T follicular helper cell (primary cell): ENCODE measurements at places on chromosomes 11 and 22.

DNA sequence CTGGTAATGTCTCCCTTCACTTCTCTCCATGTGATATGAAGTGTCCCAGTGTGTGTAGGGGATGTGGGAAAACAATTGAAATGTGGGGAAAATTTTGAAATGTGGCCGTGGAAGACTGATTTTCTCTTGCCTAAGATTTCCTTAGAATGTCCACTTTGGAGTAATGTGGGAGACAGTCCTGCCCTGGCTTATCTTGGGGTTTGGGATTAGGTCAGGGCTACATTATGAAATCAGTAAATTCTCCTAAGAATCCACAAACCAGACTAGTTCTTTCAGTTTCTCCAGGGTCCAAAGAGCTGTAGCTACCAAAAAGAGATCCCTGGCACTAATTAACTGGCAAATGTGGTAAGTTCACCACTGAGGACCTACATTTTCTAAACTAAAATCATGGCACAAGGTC lies 22.8 kb downstream of the YPEL4 start:
- no peak for DNase-seq

GRCh38 chr11:131498631-131499160 lies 128.3 kb downstream of the NTM start:
- DNase-seq, result no peak

GRCh38 chr11:17354601-17354991 lies 3.0 kb downstream of the NCR3LG1 start:
- DNase-seq, result peak; percentile 38

- DNase-seq, result no peak
These were observed 96.4 kb downstream of the PHF21B start for GRCh38 chr22:44913198-44913983.

DNA sequence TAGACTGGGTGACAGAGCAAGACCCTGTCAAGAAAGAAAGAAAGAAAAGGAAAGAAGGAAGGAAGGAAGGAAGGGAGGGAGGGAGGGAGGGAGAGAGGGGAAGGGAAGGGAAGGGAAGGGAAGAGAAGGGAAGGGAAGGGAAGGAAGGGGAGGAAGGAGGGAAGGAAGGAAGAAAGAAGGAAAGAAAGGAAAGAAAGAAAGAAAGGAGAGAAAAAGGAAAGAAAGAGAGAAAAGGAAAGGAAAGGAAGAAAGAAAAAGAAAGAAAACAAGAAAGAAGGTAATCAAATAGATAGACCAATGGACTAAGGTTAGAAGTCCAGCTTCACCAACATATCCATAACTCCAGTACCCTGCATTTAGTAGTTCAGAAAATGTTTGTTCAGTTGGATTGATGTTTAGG lies 18.2 kb upstream of the EMSY start:
- DNase-seq, result no peak

GRCh38 chr11:3213659-3214419 lies 4.8 kb downstream of the MRGPRG start:
- no peak for DNase-seq

DNA sequence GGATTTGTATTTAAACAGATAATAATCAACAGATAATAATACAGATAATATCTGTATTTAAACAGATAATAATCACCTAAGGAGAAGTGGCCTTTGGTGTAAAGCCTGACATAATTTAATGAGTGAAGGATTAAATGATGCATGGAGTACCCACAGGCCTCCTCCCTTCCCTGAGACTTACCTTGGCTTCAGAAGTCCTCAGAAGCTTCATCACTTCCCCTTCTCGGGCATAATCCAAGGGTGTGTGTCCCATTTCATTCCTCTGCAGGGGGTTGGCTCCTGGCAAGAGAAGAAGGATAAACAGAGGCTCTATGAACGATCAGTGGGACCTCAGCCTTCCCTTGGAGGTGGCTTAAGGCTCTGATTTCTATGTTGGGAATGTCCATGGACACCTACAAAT lies 85.5 kb upstream of the PHOX2A start:
- no peak for DNase-seq

DNA sequence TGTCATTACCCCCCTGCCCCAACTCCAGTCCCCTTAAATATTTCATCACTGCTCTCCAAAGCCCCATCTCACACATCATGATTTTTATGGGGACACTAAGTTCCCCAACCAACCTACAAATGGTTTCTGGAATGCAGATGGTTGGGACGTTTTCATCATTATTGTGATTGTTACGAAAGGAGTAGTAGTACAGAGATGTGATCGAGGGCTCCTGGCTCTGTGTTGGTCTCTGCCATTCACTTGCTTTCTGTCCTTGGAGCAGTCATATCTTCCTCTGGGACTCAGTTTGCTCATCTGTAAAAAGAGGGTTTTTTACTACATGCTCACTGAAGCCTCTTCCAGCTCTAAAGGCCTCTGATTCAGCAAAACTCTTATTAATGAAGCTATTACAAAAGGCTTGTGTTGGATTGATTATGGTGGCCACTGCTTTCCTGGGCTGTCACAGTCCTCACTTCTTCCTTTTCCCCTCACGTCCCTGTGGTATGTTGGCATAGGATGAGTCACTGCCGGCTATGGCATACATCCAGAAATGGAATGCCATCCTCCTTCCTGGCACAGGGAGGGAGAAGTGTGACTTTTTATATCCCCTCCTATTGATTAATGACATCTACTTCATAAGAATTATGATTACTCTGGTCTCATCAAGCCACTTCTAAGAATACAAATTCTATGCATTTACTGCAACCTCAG lies 593.7 kb downstream of the METTL15 start:
- no peak for DNase-seq

DNA sequence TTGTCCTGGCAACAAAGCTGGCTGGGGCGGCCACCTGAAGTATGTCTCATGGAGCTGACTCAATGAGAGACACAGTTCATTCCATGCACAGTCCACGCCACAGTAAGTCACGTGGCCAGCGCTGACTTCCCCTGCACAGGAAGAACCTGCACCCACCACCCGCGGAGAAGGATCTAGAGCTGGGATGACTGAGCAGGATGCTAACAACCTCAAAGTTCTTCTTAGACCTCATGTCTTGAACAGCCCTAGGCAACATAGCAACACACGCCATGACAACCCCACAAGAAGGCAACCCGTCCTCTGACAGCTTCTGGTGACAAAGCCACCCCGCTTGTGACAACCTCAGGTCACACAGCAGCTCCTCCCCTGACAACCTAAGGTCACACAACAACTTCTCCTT lies 76.9 kb upstream of the B3GAT1 start:
- DNase-seq, result no peak

DNA sequence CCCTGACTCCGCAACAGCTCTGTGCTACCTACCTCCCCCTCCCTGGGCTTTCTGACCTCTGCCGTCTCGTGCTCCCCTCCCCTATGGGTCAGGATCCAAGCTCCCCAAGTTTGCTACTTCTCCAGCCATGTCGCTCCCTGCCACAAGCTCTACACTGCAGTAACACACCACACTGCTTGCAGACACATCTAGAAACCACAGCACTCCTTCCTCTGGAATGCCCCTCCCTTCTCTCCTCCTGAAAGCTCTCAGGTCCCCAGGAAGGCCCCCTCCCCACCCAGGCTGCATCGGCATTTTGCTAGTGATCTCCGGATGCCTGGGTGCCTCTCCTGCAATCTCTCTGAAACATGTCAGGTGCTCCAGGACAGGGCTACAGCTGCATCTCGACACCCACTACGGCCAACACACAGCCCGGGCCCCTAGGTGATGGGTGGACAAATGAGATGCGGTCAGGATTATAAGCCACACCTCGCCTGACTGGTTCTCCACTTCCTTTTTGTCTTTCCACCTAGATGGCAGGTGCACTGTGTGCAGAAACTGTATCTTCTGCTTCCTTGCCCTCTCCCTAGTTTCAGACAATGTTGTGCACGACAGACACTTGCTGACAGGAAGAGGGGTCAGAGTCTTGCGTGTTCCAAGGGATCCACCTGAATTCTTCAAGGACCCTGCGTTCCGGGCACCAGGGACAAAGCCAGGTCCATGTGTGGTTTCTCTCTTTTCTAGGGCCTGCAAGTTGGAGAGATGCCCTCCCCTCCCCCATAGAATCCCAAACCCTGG lies 22.9 kb downstream of the RPUSD4 start:
- DNase-seq, result no peak

GRCh38 chr11:90100431-90100830 lies 14.7 kb downstream of the UBTFL1 start:
- no peak for DNase-seq

- no peak for DNase-seq
These were observed 66.9 kb downstream of the GAB2 start for GRCh38 chr11:78350646-78351165.

GRCh38 chr22:27283714-27284113 lies 517.8 kb downstream of the MN1 start:
- no peak for DNase-seq

GRCh38 chr22:21003782-21004181 lies 1.9 kb upstream of the THAP7 start:
- no peak for DNase-seq

DNA sequence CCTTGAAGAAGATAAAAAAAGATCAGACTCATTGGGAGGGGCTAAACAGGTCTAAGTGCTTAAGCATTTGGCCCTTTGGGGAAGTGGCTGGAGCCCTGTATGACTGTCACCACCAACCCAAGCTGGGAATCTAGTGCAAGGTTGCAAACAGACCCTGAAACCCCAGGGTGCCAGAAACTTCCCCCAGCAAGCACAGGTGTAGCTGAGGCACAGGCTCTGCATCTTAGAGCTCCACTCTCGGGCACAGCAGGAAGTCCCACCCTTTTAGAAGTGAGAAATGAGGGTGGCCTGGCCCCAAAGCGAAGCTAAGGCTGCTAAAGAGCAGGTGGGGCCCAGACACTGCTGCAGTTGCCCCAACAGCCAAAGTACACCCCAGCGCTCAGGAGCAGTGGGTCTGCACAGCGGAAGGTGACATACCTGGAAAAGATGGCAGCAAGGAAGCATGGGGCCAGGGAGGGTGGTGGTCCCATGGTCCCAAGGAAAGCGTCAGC lies 5.8 kb upstream of the KDM2A start:
- DNase-seq, result no peak
